NCI-H2029 treated with DMSO at 0.1 percent for 48 hours (cell line): ENCODE measurements at places on chromosomes 2 and 18.

DNA sequence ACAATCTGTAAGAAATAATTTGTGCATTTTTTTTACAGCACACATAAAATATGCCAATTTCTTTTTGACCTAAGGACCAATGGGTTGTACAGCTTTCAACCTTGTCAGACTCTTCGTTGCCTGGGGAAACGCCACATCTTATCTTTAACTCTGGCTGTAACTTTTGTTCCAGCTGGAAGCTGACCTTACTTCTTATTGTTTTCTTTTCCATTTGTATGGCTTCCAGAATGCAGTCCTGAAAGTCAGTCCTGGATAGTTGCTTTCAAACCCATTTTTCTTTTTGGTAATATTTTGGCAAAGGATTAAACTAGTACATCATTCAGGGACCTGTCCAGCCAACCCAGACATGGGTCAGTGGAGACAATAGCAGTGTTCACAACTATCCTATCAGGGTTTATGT is 686.5 kb upstream of the CDH2 start:
- no peak for DNase-seq

- DNase-seq = no peak
These were observed 390.3 kb downstream of the GPD2 start for GRCh38 chr2:156826341-156826933.

DNA sequence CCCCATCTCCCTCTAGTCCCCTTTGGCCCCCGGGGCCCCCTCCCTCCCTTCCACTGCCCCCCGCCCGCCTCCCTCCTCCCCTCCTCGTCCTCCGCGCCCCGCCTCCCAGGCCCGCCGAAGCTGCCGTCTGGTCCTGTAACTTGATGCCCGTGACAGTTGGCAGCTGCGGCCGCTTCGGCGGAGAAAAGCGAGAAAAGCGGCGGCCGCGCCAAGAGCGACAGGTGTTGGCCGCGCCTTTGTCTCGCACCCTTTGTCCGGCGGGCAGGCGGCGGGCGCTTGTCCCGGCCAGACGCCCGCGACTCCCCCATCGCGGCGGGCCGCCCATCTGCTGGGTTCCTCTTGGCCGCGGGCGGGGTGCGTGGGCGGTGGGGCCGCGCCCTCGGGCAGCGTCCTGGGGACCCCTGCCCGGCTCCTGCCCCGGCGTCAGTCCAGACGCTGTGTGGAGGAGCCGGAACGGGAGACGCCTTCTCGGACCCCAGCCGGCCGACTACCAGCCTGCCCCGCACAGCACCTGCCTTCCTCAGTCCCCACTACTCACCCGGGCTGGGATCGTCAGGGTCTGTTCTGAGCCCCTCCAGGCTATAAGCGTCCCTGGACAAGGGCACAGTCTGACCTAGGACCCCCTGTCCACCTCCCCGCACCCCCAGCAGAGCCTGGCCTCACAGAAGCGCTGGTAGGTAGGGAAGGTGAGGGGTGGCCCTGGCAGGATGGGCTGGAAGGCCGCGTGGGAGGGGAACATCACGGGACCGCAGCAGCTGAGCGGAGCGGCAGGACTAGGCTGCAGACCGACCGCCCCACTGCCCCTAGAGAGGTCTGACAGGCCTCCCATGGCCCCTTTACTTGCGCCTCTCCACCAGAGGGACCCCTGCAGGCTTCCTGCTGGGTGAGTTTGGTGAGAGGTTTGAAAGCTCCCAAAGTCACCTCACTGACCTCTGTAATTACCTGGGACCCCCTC is 1.2 kb upstream of the HES6 start:
- DNase-seq = peak; percentile 62

- DNase-seq = no peak
These were observed 123.9 kb upstream of the MGAT5 start for GRCh38 chr2:134129900-134130537.

- no peak for DNase-seq
These were observed 62.1 kb upstream of the ZNF516 start for GRCh38 chr18:76557026-76557575.

DNA sequence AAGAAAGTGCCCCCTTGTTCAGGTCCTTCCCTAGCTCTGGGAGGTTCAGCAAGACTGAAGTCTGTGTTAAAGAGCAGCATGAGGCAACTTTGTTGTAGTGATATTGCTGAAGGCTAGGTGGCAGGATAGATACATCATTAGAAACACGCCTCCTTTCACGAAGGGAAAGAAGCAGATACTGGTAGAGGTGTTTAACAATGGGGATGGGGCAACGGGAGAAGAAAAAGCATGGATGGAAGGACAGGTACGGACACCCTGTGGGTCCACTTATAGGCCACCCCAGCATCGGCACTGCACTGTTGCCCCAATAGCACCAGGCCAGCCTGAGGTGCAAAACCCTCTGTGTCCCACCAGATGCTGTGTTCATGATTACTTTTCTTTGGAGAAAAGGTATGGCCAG is 3.5 kb upstream of the IGFBP5 start:
- peak; percentile 68 for DNase-seq

DNA sequence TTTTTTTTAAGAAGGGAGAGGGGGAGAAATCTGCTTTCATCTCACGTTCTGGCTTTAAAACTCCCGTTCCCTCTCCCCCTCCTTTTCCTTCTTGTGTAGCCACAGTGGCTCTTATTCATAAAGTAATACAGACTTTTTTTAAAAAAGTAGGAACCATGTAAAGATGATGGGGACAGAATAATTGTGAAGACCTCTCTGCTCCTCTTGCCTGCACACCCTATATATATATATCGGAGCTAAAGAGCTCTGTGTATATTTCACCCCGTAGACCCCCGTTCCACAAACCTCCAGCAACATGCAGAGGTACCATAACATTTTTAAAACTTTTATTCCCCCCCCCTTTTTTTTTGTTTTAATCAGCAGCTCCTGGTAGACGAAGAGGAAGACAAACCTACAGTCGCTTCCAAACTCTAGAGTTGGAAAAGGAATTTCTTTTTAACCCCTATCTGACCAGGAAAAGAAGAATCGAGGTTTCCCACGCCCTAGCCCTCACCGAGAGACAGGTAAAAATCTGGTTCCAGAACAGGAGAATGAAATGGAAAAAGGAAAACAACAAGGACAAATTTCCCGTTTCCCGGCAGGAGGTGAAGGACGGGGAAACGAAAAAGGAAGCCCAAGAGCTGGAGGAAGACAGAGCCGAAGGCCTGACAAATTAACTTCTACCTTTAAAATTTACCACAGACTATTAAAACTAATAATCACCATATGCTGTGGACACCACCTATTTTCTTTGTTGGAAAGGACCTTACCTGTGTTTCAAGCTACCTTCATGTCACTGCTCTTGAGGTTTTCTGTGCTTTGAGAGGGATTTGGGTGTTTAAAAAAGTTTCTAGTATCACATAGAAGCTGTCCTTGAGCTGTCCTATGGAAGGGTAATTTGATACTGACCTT is 1.7 kb downstream of the HOXD8 start:
- DNase-seq = no peak

DNA sequence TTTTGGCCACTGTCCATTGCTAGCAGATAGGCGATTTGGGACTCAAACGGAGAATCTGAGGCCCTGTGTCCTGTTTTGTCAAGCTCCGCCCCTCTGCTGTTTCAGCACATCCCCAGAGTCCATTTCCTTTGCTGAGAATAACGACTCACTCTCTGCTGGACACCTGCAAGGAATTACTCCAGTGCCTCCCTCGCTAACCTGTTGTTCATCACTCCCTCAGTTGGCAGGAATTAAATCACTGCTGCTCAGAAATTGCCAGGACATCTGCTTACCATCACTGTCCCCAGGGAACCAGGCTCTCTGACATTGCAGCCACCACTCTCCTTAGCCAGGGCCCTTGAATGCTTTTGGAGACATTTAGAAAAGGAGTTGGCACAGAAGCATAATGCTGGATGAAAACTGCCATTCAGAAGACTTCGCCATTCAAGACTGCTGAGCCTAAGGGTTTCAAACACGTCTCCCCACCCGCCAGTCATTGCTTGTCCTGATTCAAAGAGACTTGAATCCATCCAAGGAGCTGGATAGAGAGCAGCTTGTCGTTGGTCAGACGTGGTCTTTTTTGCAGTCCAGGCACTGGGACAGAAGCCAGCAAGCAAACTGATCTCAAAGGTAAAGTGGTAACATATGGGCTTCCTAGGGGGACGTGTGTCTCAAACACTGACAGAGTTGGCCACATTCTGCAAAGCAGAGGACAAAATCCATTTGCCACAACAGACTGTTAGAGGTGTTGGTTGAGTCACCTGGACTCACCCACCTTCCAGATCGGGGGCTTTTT is 155.3 kb downstream of the UXS1 start:
- no peak for DNase-seq

DNA sequence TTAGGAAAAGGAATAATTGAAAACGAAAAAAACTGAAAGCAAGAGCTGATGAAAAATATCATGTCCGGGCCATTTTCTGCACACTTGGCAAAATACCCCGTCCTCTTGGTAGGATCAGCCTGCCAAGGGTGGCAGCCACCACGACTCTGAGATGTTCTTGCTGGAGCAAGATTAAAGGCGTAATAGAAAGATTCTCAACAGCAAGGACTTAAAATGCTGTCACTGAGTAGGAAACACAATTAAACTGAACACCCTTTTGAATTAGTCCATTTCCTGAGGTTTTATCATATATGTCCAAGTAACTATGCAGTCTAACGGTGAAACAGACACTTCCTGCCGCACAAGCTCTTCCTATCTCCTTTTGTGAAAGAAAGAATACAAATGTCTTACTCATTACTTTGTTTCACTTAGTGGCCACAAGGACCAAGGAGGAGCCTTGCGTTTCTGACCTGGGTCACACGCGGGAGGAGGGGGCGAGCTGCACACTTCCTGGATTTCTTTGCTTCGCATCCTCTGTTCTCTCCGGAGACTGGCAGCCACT is 222.7 kb downstream of the PIEZO2 start:
- DNase-seq = no peak

DNA sequence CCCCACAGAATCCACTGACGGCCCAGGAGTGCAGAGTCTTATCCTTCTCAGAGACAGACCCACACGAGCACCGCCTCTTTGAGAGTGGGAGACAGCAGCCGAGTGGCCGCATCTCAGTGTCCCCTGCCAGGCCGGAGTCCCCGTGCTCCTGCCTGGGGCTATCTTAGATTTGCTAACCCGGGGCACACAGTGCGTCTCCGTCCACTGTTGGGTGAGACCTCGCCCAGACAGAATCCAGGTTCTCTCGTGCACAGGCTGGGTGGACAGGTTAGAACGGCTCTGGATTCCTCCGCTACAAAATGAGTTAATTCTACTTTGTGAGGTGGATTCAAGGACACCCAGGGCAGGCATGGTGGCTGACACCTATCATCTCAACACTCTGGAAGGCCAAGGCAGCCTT is 88.3 kb downstream of the ZNF516 start:
- no peak for DNase-seq

DNA sequence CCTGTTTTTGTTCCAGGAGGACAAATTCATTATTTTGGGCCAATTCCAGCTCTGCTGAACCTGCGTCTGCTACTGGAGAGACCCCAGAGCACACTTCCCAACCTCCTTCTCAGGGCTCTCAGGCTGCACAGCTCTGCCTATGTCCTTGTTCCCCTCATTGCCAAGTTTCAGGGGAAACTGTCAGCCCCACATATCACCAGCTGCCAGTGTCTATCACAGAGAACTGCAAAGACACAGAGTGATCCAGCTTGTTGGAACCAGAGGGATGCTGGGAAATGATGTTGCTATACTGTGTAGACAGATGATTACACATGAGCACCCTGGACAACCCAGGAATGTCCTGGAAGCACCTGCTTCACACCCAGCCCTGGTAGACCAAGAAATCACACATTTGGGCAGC is 67.4 kb upstream of the TMEM247 start:
- no peak for DNase-seq

DNA sequence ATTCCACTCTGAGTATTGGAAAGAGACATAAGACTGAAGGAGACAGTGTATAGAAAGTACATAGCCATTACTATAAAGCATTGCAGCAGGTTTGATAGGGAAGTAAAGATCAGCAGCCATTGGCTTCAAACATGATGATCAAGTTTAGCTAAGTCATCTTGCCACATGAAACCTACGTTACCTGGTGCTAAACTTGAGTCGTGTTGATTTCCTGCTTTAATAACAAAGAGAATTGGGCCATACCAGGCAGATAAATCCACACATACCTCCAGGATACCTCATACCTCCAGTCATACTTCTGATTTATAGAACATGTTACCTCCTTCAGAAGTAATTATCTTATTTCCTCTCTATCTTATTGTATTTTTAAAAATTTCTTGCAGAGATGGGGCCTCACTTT is 10.3 kb upstream of the KYNU start:
- DNase-seq = no peak

- peak; percentile 76 for DNase-seq
These were observed 11.1 kb upstream of the DNPEP start for GRCh38 chr2:219398721-219399363.

DNA sequence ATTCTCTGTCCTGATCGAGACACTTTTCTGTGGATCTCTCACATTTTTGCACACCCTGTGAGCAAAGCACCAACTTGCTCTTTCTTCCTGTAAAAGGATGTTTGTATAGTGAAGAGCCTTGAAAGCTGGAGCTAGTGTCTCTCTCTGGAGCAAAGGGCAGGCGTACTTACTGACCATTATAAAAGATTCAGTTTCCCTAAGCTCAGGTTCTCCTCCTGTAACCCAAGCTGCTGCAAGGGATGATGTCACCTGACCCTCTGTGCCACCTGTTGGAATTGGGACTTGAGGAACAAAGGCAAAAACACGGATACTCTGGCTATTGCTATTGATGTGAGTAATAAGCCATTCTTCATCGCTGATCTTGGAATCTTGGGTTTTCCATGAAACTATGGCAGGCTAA is 52.6 kb upstream of the NEMP2 start:
- peak; percentile 38 for DNase-seq

- DNase-seq = no peak
These were observed 239.1 kb downstream of the SCG2 start for GRCh38 chr2:223363085-223363484.

GRCh38 chr2:217392930-217393584 is 533.2 kb upstream of the TNP1 start:
- no peak for DNase-seq

- no peak for DNase-seq
These were observed 453.9 kb downstream of the TSN start for GRCh38 chr2:122209377-122209776.

GRCh38 chr18:13800505-13801259 is 23.3 kb upstream of the MC5R start:
- DNase-seq = peak; percentile 23

DNA sequence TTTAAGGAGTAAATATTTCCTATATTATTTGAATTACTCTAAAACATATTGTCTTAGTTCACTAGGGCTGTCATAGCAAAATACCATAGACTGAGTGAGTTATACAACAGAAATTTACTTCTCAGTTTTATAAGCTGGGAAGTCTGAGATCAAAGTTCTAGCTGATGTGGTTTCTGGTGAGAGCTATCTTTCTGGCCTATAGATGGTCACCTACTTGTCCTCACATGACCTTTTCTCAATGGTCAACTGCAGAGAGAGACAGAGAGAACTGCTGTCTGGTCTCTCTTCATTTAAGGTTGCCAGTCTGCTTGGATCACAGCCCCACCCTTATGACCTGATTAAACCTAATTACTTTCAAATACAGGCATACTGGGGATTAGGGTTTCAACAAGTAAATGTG is 490.9 kb downstream of the FBXO15 start:
- no peak for DNase-seq

DNA sequence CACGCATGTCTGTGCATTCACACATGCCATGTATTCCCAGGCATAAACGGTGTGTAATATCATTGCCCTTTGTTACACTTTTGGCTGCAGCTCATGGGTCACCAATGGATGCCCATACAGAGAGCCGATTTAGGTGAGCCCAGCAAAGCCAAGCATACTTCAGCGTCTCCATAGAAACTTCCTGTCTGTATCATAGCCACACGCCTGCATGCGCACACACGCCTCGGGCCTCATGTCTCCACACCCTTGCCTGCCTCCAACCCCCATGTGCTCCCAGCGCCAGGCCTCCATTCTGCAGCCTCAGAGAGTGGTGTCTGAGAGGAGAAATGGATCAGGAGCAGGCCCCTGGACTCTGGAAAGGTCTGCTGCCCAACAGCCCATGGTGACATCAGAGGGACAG is 33.5 kb upstream of the SELENOI start:
- no peak for DNase-seq
